Caco-2 (cell line): ENCODE measurements at places on chromosomes 5 and 9. TPM values are rescaled to one million over a fixed set of nuclear protein-coding genes. Genes with fewer than 3 reads are reported as not detected.

The CNTNAP3B gene
- not detected in 2 replicates for total RNA-seq

The ELAVL2 gene
- total RNA-seq = 0.18 and 0.21 TPM in 2 replicates

The DOLPP1 gene
- 44.7 and 45.1 TPM in 2 replicates for total RNA-seq

DNA sequence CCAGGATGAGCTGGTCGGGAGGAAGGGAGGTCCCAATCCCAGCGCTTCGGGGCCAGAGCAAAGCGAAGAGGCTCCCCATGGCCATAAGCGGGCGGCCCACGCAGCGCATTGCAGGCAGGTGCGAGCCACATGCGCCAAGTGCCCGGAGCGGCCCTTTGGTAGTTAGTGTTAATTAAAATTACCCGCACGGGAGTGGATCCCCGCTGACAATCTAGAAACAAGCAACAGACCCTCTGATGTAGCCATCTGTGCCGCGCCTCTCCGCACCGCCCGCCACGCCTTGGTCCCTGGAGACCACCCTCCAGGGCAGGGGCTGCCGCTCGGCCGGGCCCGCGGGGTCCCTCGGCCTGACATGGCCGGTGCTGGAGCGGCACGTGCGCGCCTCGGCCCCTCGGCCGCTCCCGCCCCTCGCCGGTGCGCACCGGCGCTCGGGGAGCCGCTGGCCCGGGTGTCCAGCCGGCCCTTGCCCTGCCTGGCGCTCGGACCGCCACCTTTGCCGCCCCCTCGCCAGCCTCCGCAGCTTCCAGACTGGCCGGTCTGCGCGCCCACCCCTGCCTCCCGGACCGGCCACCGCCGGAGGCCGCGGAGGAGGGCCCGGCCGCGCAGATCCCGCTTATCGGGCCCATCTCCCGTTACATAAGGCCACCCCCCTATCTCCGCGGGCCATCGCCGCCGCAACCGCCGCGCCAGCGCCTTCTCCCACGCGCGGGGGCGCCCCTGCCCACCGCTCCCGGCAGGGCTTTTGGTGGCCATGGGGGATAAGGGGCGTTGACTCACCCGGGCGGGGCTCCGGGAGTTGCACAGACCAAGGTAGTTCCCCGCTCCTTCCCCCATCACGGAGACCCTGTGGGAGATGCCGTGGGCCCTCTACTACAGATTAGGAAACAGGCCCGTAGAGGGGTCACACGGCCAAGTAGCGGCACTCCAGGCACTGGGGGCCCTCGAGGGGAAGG, 1.9 kb upstream of the IL13 start:
- no peak for DNase-seq

- no peak for DNase-seq
Observed at GRCh38 chr5:80206282-80206681, 49.6 kb downstream of the SERINC5 start.

DNA sequence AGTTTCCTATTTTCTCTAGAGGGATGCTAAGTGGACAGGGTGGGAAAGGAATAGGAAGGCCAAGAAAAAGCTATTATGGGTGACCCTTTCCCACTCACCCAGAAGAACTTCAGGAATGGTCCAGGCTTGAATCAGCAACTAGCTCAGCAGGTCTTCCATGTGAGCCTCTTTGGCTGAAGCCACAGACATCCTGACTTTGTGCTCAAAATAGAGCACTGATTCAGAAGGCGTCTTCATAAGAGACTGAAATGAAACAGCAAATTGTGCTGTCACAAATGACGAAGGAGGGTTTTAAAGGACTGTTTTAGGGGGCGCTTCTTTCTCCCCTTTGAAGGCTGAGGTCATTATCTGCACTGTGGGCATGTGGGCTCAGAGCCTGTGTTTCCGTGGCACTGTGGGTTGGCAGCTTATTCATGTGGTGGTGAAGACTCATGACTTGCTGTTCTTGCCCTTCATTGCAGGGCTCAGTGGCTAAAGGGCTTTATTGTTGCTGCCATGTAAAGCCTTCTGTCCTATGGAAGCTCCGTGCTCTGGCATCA, 65.8 kb upstream of the NFIL3 start:
- DNase-seq = no peak
